ENCODE measurements at places on chromosomes 11 and 22. TPM values are rescaled to one million over a fixed set of nuclear protein-coding genes. Genes with fewer than 3 reads are reported as not detected.

DNA sequence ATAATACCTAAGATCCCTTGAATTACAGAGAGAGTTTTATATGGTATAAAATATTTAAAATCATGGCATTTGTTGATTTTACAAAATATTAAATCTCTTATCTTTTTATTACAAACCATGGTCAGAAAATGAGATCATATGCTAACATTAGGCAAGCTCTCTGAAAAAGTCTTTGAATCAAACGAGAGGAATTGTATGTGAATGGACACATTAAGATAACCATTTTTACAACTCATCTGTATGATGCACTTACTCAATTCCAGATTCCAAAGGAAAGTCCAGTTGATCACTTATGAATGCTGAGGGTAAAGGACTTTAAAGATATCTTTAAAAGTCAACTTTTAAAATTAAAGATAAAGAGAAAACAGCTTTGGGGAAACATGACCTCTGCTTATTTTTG lies 83.5 kb upstream of the LUZP2 start:
- no peak overlapping the region for H3K27ac ChIP-seq
- DNase-seq = peak; percentile 8
- no peak overlapping the region for H3K4me3 ChIP-seq
- no peaks in the 10 kb centered on the region for H3K36me3 ChIP-seq

HOATZ gene
- total RNA-seq = not detected

DNA sequence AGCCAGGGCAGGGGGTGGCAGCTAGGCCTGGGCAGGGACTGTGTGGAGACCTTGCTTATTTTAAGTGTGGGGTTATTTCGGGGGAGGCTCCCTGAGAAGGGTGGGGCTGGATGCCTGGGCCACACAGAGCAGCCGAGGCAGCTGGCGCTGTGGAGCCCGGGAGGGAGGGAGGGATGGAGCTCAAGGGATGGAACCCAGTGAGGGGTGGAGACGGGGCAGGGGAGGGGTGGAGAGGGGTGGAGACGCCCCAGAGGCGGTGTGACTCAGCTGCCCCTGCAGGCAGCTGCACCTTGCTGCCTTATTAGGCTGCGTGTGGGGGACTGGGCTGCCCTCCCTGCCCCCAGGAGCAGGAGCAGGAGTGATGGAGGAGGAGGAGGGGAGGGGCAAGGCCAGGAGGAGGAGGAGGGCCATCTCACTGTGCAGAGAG lies 9.8 kb upstream of the TSSC4 start:
- peaks cover 35% of the 10 kb centered on the region for H3K36me3 ChIP-seq
- no peak overlapping the region for H3K4me3 ChIP-seq
- DNase-seq = peak; percentile 85
- H3K27ac ChIP-seq = peak overlapping the region; percentile 11
- H3K4me1 ChIP-seq = peaks cover 39% of the 10 kb centered on the region

DNA sequence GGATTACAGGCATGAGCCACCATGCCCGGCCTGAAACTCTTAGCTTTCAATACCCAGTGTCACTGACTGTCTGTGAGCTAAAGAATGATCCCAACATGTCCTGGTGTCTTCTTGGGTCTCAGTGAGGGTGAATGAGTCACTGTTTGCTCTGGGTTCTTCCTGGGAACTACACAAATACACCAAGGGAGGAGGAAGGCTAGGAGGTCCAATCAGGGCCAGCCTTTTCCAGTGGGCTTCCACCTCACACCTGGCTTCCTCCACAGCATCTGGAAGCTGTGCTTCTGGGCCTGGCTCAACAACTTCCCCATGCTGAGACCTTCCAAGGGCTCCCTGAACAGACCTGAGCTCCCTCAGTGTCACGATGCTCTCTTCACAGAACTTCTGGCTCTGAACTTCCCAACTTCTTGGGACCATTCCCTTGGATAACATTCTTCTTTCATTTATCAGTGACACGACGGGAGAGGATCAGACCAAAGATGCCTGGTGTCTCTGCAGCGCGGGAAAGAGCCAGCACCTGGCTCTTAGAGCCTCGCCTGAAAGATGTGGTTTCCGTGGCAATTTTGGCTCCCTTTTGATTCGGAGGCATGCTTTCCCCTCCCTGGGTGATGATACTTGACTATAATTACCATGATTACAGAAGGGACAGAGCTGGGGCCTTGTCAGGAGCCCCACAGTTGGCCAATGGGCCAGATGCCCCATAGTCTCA lies 22.3 kb upstream of the CHRM4 start:
- no peaks in the 10 kb centered on the region for H3K27me3 ChIP-seq
- H3K27ac ChIP-seq = no peak overlapping the region
- H3K36me3 ChIP-seq = peaks cover 8% of the 10 kb centered on the region
- H3K4me1 ChIP-seq = no peaks in the 10 kb centered on the region
- no peak overlapping the region for H3K4me3 ChIP-seq
- DNase-seq = no peak

DNA sequence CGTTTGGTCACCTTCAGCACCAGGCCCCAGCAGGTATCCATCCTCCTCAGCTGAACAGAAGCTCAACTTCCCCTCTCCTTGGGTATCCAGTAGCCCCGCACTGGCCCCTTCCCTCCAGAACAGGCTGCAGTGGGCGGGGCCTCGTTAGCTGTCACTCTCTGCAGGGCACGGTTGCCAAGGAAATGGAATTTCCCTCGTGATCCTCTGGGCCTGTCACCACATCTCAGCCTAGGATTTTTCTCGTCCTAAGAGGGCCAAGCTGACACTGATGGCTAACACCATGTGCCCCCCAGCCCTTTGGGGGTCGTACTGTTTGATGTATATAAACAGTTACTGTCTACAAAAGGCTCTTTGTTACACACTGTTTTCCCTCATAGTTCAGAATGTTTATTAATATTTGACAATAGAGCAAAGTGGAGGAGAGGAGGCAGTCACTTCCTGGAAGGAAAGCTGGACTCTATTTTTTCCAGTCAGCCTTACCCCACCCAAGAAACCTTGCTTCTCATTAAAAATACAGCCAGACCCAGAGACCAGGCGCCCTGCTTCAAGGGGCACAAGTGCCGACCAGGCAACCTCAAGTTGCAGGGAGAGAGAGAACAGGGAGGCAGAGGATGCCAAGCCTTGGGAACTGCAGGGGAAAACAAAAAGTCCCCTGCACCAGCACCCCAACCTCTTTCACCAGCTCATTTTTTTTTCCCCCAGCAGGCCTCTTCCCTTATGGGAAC lies 44.5 kb downstream of the FEZ1 start:
- peaks cover 3% of the 10 kb centered on the region for H3K4me1 ChIP-seq
- H3K27me3 ChIP-seq = no peaks in the 10 kb centered on the region
- H3K4me3 ChIP-seq = no peak overlapping the region

C1QTNF5 gene
- 32.0 TPM for total RNA-seq

DNA sequence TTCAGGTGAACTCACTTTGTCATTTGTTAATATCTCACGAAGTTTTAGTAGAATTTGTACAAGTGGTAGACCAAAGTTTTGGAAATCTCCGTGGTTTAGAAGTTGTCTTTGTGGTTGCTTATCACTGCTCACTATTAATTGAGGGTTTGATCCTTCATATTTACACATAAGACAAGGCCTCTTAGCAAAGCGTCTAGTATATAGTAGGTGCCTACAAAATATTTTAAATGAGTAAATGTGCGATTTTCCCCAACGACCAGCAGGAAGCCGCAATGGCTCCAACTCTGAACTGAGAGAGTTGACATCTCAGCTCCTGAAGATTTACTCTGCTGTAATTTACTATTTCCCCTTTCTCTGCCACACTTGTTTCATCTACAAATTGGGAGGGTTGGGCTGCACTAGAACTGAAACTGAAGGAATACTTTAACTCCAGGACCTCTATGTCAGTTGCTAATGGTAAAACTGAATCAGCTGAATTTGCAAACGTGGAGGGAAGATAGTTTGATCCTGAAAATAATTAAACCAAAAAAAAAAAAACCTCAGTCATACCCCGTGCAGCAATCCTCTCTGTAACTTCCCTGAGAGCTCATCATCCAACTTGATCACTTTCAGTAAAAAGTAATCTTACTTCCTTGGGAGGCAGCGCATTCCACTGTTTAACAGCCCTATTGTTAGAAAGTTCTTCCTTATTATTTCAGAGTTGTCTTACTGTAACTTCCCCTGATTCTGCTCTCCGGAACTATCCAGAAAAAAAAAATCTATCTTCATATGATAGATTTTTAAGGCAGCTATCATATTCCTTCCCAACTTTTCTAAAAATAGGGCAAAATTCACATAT lies 1.3 kb upstream of the SBF2 start:
- H3K27me3 ChIP-seq = no peaks in the 10 kb centered on the region
- H3K4me3 ChIP-seq = peak overlapping the region; percentile 75
- peaks cover 5% of the 10 kb centered on the region for H3K36me3 ChIP-seq
- no peak for DNase-seq
- H3K4me1 ChIP-seq = peaks cover 7% of the 10 kb centered on the region
- H3K27ac ChIP-seq = peak overlapping the region; percentile 92

TSPAN18 gene
- 0.26 TPM for total RNA-seq

GRCh38 chr11:134349109-134349801 lies 17.5 kb downstream of the GLB1L2 start:
- H3K4me3 ChIP-seq = no peak overlapping the region
- DNase-seq = no peak
- H3K36me3 ChIP-seq = no peaks in the 10 kb centered on the region
- H3K27me3 ChIP-seq = no peaks in the 10 kb centered on the region
- no peaks in the 10 kb centered on the region for H3K4me1 ChIP-seq
- H3K27ac ChIP-seq = no peak overlapping the region

PTGDR2 gene
- total RNA-seq = 0.26 TPM

DNA sequence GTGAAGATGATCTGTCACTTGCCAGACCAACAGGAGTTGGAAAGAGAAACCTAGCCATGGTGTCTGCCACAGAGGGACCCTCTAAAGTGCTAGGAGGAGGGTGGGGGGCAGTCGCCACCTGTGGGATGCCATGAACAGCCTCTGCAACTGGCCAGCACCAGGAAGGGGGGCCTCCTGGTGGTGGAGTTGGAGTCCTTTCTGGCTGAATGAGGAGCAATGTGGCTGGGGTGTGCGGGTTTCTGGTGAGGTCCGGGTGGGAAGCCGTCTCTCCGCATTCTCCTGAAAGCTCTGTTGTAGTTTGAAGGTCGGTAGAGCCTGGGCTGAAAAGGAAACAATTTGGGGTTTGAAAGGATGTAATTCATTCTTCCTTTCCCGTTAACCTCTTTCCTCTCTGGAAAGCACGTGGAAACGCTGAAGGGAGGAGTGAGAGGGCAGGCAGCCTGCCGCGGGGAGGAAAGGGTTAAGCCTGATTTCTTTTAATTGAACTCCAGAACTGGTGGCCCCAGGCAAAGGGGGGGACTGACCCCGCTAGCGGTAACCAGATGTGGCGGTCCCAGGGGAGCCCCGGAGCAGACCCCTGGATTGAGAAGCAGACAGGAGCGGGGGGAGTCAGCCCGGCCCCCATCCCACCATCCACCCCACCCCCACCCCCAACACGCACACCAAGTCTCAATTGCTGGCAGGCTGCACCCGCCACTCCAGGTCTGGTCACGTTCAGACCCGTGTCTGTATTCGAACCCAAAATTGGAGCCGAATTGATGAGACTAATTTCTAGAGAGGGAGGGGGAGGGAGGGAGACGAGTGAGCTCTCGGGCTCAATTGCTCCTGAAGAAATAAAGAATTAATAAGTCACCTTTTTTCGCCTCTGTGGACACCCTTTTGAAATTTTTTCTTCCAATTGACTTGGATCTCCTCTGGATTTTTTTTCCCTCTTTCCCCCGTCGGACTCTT lies 1.8 kb upstream of the FLI1 start:
- no peaks in the 10 kb centered on the region for H3K36me3 ChIP-seq
- H3K27me3 ChIP-seq = peaks cover 22% of the 10 kb centered on the region
- no peak overlapping the region for H3K4me3 ChIP-seq
- peaks cover 7% of the 10 kb centered on the region for H3K4me1 ChIP-seq
- H3K27ac ChIP-seq = no peak overlapping the region

DNA sequence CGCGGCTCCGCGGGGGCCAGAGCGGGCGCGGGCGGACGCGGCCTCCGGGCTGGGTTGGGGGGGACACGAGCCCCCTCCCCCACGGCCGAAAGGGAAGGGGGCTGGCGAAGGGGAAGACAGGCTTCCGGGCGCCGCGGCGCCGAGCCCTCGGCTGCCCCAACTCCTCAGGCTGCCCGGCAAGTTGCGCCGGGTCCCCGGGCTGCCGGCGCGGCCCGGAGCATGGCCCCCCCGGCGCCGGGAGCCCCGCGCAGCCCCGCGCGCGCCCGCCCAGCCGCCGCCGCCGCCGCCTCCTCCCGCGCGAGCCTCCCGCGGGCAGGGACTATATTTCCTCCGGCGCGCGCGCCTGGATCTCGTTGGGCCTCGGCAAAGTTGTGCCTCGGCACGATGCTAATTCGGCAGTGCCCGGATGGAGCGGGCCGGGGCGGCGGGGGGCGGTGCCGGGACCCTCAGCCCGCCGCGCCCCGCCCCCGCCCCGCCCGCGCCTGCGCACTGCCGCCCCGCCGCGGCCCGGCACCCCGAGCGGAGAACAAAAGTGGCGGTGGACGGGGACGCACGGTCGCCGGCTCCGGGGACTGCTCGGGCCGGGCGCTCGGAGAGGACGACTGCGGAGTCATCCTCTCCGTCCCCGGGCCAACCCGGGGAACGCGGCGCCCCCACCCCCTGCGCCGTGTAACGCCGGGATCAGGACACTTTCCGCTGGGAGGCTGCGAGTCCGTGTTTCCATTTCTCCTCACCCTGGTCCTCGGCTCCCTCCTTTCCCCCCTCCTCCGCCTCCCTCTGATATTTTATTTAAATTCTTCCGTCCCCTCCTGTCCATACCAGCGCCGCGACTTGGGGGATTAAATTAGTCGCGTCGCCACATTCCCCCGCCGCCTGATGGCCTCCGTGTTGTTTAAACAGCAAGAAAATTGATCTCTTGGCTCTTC lies at the start of gene PHF21B:
TSS of gene PHF21B (minus strand) at position 400 of the 926 bp plus-strand sequence. CDS start 456 bp downstream, outside the sequence.
- H3K27ac ChIP-seq = no peak within 1 kb of the TSS
- H3K27me3 ChIP-seq = peaks cover 26% of the 10 kb centered on the region
- H3K4me1 ChIP-seq = no peaks in the 10 kb centered on the region
- no peaks in the 10 kb centered on the region for H3K36me3 ChIP-seq

DNA sequence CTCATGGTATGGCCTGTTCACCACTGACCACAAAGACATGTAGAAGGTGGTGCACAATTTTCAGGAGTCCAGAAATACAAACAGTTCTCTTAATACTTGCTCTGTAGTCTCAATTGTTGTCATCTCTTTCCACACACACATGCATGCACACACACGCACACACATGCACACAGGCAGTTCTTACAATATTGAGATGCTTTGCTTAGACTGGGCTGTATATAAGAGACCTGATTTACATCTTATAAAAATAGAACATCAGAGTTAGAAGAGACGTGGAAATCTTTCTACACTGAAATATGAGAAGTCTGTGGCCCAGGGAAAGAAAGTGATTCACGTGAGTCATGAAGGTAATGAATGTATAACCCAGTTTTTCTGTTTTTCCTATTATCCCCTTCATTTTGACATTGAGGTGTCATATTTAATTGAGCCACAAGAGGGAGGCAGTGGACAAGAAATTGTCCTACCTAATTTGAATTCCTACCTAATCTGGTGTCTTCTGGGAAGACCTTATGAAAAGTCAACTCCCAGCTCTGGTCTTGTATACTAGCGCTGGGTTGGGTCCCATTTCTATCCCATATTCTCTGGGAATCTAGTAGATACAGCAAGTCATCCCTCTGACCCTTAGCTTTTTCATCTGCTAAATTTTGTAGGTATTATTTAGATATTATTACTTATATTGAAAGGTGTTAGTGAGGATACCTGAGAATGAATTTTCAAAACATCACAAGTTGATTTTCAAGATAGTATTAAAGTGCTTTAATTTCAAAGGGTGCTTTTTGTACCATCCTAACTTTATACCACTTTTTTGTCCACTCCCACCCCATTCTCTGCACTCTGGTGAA lies 14.9 kb upstream of the MS4A4A start:
- no peaks in the 10 kb centered on the region for H3K36me3 ChIP-seq
- H3K27ac ChIP-seq = no peak overlapping the region
- peak; percentile 14 for DNase-seq
- H3K4me1 ChIP-seq = no peaks in the 10 kb centered on the region

GRCh38 chr11:24748261-24748660 lies 251.4 kb downstream of the LUZP2 start:
- H3K27ac ChIP-seq = no peak overlapping the region
- no peaks in the 10 kb centered on the region for H3K27me3 ChIP-seq
- no peak for DNase-seq
- H3K36me3 ChIP-seq = no peaks in the 10 kb centered on the region
- no peaks in the 10 kb centered on the region for H3K4me1 ChIP-seq

CALCA gene
- total RNA-seq = not detected
